Stimulated activated CD8-positive, alpha-beta memory T cell treated with anti-CD3 and anti-CD28 coated beads, Interleukin-4, amount 100 ng/mL, for 4 hours (primary cell): ENCODE measurements at places on chromosomes 11 and 22.

GRCh38 chr11:61587951-61588727 lies 7.3 kb upstream of the SYT7 start:
- peak; percentile 37 for DNase-seq

DNA sequence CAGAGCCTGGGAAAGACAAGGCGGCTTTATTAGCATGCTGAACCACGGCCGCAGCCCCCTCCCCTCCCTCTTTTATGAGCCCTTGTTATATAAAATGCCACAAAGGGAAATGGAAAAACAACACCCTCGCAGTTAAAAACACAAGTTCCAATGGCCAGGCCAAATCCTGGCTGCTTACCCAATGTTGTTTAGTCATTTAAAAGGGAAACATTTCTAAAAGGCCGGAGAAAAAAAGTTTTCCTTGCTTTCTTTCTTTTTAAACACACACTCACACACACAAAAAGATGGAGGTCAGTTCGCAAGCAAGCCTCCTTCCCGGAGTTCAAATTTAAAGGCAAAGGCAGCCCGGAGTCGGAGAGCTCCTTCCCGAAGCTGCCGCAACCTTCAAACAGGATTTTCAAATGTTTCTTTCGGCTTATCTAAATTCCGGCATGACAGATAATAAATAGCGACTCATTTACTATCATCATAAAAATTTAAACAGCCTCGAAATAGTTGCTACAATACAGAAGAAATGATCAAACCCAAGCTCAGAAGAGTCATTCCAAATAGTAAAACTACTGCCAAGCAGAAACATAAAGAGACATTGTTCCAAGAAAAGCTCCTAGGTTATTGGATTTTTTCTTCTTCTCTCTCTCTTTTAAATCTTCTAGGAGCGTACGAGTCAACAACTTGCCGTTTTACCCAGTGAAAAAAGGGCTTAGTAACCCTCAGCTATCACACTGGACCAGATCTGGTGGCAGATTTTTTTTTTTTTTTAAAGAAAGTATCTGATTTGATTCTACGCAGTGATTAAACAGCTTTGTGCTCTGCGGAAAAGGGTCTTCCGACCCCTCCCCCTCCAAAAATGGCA lies 3.5 kb downstream of the PHF21B start:
- DNase-seq = no peak

GRCh38 chr11:76834151-76834550 lies 26.6 kb upstream of the ACER3 start:
- no peak for DNase-seq

DNA sequence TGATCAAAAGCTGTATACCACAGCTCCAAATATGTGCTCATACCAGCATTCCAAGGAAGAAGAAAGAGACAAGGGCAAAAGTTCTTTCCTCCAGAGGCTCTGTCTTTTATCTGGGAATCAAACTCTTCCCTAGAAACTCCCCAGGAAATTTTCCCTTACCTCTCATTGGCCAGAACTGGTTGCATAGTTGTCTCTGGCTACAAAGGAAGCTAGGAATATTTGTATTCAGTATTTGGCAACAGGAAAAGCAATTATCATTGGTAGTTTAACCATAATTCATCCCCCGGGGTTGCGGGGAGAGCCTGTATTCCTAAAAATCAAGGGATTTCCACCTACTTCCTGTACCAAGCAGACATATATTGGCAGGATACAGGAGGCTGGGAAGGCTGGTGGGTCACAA lies 10.5 kb upstream of the ZFTA start:
- DNase-seq = no peak

- no peak for DNase-seq
Measured at GRCh38 chr11:73151416-73151815, 9.3 kb upstream of the FCHSD2 start.

- DNase-seq = no peak
Measured at GRCh38 chr22:22752556-22753477, 108.4 kb downstream of the GGTLC2 start.

- DNase-seq = no peak
Measured at GRCh38 chr11:101866619-101867491, 48.0 kb upstream of the CEP126 start.

DNA sequence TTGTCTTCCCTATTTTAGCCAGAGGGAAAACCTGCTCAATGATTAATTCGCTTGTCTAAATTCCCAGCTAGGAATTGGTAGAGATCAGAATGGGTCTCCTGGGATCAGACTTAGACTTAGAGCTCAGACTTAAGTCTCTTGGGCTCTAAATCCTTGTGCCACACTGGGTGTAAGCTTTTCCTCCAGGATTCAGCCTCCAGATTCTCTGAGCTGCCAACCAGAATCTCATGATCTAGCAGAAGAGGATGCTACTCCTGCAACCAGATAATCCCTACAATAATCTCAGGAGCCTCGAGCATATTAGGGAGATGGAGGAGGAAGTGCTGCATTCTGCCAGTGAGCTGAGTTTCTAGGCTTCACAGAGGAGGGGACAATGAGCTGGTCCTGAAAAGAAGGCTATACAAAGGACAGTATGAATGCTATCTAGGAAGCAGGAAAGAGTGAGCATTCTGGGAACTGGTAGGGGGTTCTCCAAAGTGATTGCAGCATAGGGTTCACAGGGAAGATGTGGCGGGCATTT lies 211.6 kb upstream of the SESN3 start:
- DNase-seq = no peak

- DNase-seq = no peak
Measured at GRCh38 chr11:96213500-96213899, 129.5 kb downstream of the MAML2 start.

DNA sequence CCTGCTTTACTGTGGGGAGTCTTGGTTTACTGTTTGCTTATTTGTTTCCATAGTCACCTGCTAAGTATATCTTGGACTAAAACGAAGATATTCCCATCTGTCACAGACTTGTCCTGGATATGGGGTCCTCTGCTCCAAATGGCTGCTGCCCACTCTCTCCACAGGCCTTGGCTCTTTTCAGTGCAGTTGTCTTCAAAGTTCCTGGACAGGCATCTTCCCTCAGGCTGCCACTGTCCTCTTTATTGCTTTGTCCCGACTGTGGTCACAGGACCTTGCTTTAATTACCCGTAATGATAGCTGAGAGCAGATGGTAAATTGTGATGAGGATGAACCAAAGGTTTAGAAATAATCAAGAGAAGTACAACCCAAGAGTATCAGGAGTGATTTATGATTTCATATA lies 713.9 kb upstream of the CCDC179 start:
- DNase-seq = no peak
